ENCODE measurements at places on chromosomes 2 and 18.

GRCh38 chr2:30763151-30763660, 44.0 kb downstream of the CAPN13 start:
- DNase-seq: no peak

- no peak for DNase-seq
These were observed 211.8 kb downstream of the SLC8A1 start for GRCh38 chr2:40240070-40240469.

GRCh38 chr2:178830451-178830850, 23.2 kb upstream of the TTN start:
- no peak for DNase-seq

DNA sequence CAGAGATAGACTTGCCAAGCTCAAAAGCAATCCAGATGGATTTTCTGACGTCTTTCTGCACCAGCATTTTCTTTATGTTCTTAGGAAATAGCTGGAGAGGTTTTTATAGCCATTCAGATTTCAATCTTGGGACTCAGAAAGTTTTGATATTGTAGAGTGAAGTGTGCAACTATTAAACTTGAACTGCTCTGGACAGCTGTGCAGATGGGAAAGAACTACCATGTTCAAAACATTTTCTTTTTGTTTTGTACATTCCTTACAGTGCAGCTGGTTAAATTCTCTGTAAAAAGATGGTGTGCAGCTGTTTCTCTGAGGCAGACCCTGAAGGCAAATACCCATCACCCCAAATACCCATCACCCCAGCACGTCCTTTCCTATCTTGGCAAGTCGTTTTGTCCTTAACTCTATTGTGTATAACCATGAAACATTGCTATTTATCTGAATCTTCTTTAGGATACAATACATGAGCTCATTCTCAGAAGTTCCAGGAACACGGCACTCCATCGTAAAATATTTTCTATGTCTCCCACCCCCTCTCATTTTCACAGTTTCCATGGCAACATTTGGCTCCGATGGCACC, 38.8 kb downstream of the AQP4 start:
- DNase-seq: no peak

DNA sequence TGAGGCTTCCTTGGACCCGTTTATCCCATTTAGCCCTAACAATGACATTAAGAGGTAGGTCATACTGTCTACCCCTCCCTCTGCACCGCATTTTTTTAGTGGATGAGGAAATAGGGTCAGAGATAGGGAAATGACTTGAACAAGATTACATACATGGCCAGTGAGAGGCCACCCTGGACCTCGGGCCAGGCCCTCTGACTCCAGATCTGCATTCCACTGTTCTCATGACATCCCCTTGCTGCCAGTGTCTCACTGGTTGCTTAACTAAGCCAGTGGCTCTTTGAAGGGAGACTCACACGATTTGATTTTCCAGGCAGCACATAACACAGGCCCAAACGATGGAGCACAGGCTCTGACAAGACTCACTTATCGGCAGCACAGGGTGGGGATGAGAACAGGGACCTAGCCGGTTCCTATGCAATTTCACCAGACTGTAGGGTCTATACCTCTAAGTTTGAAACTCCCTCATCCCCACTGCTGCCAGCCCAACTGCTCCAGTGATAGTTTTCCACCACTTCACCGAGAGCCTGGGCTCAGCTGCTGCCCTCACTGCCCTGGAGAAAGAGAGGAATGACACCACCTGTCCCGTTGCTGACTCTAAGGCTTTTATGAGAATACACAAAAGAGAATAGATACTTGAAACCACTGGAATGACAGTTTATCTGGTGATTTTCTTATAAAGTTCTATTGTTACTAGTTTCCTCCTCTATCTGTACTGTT, 82.5 kb downstream of the TMEM247 start:
- no peak for DNase-seq

GRCh38 chr2:151786483-151786882, 41.7 kb downstream of the ARL5A start:
- DNase-seq: no peak

GRCh38 chr2:179036353-179036905, 13.5 kb downstream of the CCDC141 start:
- no peak for DNase-seq

GRCh38 chr2:225558399-225559071, 159.0 kb downstream of the NYAP2 start:
- DNase-seq: no peak

- DNase-seq: no peak
These were observed 7.9 kb downstream of the MFSD6 start for GRCh38 chr2:190415794-190416775.

- DNase-seq: no peak
These were observed 96.6 kb upstream of the GPR45 start for GRCh38 chr2:105144941-105145300.

DNA sequence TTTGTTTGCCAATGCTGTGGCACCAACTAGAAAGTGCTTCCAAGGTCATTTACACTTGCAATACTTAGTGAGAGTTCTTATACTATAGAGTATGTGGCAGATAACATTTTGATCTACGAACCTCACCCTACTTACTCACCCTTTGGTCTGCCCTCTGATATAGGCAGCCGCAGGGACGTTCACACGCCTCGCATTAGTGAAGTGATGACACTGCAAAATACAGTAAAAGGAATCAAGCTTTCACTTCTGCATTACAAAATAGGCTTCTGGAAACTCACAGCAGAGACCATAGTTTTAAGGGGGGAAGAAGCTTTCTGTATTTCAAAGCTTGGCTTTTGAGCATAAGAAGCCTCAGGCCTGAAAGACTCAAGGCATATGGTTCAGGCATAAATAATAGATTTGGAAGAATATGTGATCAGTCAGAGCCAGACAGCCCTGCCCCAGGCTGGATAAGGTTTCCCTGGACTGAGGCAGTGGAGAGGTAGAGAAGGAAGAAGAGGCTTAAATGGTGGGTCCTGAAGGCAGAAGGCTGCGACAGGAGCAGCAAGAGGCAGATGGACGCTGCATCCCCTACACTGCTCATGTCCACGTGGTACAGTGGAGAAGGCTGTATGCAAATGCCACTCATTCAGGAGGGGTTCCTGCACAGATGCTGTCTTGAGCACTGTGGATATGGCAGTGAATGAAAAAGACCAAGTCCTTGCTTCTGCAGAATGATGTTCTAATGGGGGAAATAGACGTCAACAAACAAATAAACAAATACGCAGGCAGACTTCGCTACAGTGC, 63.1 kb downstream of the FECH start:
- DNase-seq: no peak

DNA sequence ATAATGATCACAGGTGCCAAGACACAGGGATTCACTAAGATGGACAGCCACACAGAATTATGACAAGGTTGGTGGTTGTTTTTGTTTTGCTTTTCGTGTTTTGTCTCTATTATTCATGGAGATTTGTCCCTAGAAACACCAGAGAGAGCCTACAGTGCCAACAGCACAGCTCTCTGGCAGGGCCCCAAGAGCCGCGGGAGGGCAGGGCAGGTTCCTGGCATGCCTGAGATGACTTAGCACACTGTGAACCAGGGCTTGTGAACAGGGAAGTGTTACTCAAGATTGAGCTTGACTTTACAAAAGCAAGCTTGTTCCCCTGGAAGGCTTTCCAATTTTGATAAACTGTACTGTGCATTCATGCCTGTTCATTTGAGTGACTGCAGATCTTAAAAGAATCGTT, 437.4 kb upstream of the SALL3 start:
- DNase-seq: no peak

GRCh38 chr18:37484983-37485834, 80.4 kb downstream of the CELF4 start:
- DNase-seq: no peak

Data from stimulated activated CD4-positive, alpha-beta T cell treated with anti-CD3 and anti-CD28 coated beads, TNF-alpha, amount 100 ng/mL, for 1 hour (primary cell).